AG08396 (cell line): ENCODE measurements at places on chromosomes 11 and 22.

GRCh38 chr11:116691771-116692177 lies 81.0 kb downstream of the BUD13 start:
- DNase-seq, result peak; percentile 78

- DNase-seq, result no peak
These were observed 117.4 kb upstream of the B3GAT1 start for GRCh38 chr11:134529212-134530096.

GRCh38 chr11:117020287-117020686 lies 77.9 kb downstream of the SIK3 start:
- DNase-seq, result no peak

DNA sequence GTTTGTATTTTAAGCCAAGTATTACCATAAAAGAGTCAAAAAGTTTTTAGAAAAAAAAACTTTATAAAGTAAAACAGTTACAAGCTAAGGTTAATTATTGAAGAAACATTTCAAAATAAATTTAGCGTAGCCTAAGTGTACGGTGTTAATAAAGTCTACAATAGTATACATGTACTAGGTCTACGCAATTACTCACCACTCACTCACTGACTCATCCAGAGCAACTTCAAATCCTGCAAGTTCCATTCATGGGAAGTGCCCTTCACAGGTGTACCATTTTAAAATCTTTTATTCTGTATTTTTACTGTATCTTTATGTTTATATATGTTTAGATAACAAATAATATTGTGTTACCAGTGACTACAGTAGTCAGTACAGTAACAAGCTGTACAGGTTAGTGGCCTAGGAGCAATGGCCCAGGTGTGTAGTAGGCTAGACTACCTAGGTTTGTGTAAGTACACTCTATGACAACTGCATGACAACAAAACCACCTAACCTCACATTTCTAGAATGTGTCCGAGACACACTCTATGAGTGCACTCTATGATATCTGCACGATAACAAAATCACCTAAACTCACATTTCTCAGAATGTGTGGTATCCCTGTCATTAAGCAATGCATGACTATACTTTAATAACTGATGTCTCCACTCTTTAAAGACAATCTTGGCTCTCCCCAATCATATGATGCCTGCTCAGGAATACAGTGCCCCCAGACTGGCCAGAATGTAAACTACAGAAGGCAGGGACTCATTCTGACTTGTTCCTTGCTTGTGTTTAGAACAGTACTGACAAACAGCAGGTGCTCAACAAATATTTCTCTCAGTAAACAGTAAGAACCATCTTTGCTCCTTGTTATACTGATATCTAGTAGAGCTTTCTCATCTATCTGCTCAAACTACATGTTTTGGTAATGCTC lies 21.2 kb downstream of the KMT5B start:
- DNase-seq, result no peak

- no peak for DNase-seq
These were observed 100.0 kb downstream of the ADAMTS15 start for GRCh38 chr11:130548491-130548833.

- DNase-seq, result no peak
These were observed 14.0 kb upstream of the SMIM35 start for GRCh38 chr11:118100691-118101232.

GRCh38 chr11:60100516-60100915 lies 12.1 kb downstream of the MS4A2 start:
- no peak for DNase-seq

DNA sequence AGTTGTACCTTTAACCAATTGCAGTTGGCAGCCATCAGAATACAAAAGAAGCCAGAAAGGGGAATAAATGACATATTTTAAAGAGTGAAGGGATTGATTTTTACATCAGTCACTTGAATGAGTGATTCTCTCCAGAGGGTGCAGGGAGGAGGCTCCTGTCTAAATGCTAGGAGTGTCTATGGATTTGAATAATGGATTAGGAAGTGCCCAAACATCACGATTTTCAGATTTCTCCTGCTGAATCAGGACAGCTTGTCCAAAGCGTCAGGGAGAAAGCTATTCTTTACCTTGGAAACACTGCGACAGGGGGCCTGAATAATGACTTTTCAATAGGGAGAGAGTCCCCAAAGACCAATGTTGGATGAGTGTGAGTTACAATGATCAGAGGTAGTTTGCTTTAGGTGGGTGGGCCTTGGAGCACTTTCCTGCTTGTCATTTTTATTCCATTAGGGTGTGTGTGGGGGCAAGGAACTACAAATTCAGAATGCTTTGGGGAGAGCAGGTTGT lies 735.5 kb downstream of the KCNA4 start:
- no peak for DNase-seq

DNA sequence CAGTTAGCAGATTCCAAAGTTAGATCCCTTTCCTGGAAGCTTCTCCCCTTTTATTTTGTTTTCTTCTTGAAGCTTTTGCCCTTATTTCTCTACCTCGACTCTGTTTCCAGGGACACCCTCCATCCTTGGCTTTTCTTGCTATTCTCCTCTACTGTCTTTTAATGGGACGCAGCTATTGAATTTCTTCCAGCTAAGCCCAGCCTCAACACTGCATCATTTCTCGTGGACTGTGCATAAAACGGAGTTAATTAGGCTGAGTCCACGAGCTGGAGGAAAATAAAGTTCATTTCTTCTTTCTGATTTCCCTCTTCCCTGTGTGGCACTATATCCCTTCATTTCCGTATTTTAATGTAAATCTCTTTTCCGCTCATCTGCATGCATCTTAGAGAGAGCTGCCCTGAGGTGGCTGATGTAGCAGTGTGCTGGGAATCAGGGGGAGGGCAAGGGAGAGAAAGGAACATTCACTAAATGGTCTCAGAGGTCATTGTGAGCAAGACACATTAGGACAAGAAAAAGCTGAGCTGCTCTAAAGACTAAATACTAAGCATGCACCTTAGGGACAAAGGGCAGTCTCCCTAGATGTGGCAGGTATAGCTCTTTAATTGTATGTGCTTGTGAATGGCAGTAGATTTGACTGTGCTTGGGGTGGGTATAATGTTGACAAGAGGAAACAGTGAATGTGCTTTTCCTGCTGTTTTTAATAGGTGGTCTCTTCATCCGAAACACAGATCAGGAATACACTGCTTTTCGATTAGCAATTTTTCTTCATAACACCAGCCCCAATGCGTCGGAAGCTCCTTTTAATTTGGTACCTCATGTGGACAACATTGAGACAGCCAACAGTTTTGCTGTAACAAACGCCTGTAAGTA lies 1.9 kb downstream of the GRIA4 start:
- DNase-seq, result no peak

DNA sequence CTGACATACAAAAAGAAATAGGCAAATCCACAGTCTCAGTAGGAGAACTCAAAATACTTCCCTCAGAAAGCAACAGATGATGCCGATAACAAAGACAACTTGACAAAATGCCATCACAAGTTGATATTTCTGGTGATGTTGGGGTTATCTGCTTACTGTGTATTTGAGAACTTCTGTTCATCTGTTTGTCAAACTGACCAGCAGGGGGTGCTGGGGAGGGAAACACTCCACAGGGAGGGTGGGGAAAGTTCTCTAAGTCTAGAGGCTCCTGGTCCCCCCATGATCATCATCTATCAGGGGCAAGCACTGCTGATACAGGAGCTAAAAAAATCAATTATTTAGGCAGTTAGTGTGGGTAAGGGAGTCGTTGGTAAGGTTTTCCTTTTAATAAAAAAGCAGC lies 19.2 kb downstream of the GLYATL1 start:
- DNase-seq, result peak; percentile 14

- no peak for DNase-seq
These were observed 282 bp downstream of the PC start for GRCh38 chr11:66957971-66958231.

GRCh38 chr11:17855531-17856290 lies 121.1 kb downstream of the KCNC1 start:
- DNase-seq, result no peak

GRCh38 chr11:35654711-35655110 lies 7.9 kb upstream of the TRIM44 start:
- DNase-seq, result no peak

DNA sequence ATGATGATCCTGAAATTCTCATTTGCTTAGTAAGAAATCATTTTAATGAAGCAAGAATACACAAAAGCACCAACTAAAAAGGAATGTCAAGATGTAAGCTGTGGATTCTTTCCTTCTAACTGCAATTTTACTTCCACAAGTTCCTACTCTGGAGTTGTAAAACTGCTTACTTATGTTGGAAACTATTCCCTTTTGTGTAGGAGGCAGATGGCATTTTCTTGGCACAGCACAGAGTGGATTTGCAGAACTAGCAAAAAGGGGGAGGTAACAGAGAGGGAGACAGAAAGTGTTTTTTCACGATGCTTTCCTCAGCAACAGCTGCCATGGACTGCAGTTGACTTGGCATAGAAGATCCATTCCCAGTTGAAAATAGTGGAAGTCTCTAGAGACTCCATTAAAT lies 1112.0 kb upstream of the RAG2 start:
- DNase-seq, result no peak

- no peak for DNase-seq
These were observed 238.4 kb downstream of the BUD13 start for GRCh38 chr11:116534270-116534975.

GRCh38 chr22:19663286-19663815 lies 51.0 kb upstream of the SEPTIN5 start:
- peak; percentile 75 for DNase-seq

DNA sequence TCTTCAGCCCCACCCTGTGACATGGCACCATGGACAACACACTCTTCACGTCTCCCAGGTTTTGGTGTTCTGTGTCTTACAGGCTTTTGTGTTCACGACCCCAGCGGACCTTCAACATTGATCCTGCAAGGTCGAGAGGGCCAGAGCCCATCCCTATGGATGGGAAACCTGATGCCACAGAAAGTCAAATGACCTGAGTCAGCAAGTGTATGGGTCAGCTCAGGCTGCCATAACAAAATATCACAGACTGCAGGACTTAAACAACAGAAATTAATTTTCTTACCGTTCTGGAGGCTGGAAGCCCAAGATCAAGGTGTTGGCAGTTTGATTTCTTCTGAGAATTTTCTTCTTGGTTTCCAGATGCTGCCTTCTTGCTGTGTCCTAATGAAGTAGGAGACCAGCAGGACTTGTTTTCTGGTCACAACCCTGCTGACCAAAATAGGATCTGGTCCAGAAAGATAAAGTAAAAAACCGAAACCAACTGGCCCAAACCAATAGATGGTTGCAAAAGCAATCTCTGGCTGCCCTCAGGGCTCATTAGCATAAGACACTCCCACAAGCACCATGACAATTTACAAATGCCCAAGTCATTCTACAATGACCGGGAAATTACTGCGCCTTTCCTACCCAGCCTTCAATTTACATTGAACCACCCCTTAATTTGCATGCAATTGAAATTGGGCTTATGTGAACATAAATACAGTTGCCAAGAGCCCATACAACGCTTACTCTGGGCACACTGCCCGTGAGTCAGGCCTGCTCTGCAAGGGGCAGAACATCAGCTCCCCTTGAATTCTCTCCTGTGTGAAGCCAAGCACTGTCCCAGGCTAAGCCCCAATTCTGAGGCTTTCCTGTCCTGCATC lies 113.9 kb downstream of the RPS6KA4 start:
- no peak for DNase-seq

GRCh38 chr11:113189909-113190667 lies 124.3 kb upstream of the TTC12 start:
- peak; percentile 85 for DNase-seq

DNA sequence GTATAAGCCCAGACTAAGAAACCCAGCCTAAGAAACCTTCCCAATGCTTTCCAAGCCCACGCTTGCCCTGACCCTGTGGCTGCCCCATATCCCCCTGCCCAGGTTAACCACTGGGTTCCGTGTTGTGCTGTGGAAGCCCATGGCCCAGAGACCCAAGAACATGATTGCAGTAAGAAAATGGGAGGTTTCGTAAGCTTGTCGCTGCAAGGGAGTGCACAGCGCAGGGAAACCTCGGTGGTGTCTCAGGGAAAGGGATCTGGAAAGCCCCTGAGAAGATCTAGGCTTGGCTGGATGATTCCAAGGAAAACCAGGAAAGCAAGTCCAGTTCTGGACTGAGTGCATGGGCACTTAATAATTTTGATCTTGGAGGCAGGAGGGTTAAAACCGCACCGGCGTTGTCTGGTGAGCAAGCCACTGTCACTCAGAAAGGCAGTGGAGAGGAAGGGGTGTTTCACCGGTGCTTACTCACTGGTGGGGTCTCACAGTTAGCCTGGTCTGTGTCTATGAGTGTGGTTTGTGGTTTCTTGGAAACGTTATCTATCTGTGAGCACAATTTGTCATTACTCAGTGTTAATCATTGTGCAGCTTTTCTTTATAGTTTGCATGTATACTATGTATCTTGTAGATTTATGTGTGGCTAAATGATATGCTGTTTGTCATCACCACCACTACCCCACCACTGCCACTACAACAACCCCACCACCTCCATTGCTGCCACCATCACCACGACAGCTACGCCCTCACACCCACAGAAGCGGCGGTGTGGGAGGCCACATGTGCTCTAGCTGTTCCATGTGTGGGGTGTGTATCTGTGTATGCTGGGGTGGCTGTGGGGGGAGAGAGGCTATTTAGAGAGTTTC lies 53.3 kb upstream of the PRDM11 start:
- DNase-seq, result no peak

GRCh38 chr11:100625041-100625440 lies 62.0 kb upstream of the ARHGAP42 start:
- DNase-seq, result no peak

- DNase-seq, result no peak
These were observed 678 bp upstream of the RANGAP1 start for GRCh38 chr22:41286639-41287091.

GRCh38 chr11:102393272-102393730 lies 46.3 kb downstream of the BIRC2 start:
- no peak for DNase-seq

- DNase-seq, result peak; percentile 90
These were observed 472 bp downstream of the APOA5 start for GRCh38 chr11:116791002-116791812.

- DNase-seq, result no peak
These were observed 1.4 kb upstream of the CREB3L1 start for GRCh38 chr11:46275964-46276641.

- no peak for DNase-seq
These were observed 63.0 kb downstream of the RELT start for GRCh38 chr11:73439002-73439843.

DNA sequence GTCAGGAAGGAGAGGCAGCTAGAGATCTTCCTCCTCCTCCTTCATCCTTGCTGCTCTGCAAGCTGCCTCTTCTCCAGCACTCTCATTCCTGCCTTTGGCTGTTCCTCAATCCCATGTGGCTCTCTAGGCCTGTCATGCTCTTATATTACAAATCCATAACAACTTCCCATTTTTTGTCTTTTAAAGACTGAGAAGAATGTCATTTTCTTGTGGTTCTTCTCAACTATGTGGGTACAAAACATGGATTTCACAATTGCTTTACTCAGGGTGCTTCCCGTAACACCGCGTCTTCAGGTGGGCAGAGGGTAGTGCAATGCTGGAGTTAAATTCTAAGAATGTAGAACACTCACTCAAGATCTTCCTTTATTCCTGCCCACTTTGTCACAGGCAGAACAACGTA lies 6.8 kb upstream of the CAT start:
- DNase-seq, result no peak

- no peak for DNase-seq
These were observed 64.2 kb downstream of the ENDOD1 start for GRCh38 chr11:95153857-95154246.

GRCh38 chr11:23423656-23424055 lies 563.4 kb upstream of the CCDC179 start:
- DNase-seq, result no peak

GRCh38 chr22:26573026-26573662 lies 16.8 kb downstream of the TPST2 start:
- no peak for DNase-seq

- no peak for DNase-seq
These were observed 22.4 kb downstream of the DERL3 start for GRCh38 chr22:23816156-23816976.
